Testis (tissue), 5 donors: ENCODE measurements at places on chromosomes 7 and 10. TPM values are rescaled to one million over a fixed set of nuclear protein-coding genes. Genes with fewer than 3 reads are reported as not detected.
A peak's percentile ranks its signal among the peaks of the same experiment; 100 is the strongest.

COL1A2 gene
- 465 TPM for total RNA-seq

RNF32 gene
- 45.7 TPM for total RNA-seq

ST8SIA6 gene
- total RNA-seq = 1.6 TPM

THSD7A gene
- 6.8 TPM for total RNA-seq

MET gene
- 3.2 TPM for total RNA-seq

SH2D4B gene
- 1.1 TPM for total RNA-seq

CNPY1 gene
- 0.31 TPM for total RNA-seq

WDFY4 gene
- 18.4 TPM for total RNA-seq

GRCh38 chr10:133475821-133476640 lies 22.3 kb downstream of the SCART1 start:
- no peak overlapping the region for H3K27ac ChIP-seq
- no peaks in the 10 kb centered on the region for H3K27me3 ChIP-seq
- H3K4me1 ChIP-seq = no peaks in the 10 kb centered on the region

DNA sequence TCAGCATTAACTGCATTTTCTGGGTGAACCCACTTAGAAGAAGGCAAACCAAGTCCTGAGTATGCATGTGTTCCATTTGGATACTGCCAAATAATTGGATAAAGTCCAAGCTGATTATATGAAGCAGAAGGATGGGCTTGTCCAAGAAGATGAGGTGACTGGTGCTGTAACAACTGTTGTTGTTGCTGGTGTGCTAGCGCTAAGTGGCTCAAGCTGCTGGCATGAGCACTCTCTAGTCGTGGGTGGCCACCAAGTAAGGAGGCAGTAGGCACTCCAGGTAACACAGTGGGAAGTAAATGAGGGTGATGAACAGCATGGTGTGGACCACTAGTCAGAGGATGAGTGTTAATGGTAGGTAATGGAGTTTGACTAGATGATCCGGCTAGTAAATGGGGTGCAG lies 80.4 kb downstream of the NRBF2 start:
- no peaks in the 10 kb centered on the region for H3K27me3 ChIP-seq
- peaks cover 6% of the 10 kb centered on the region for H3K4me1 ChIP-seq
- no peak overlapping the region for H3K27ac ChIP-seq
- no peak overlapping the region for H3K4me3 ChIP-seq
- peaks cover 2% of the 10 kb centered on the region for H3K36me3 ChIP-seq

DNA sequence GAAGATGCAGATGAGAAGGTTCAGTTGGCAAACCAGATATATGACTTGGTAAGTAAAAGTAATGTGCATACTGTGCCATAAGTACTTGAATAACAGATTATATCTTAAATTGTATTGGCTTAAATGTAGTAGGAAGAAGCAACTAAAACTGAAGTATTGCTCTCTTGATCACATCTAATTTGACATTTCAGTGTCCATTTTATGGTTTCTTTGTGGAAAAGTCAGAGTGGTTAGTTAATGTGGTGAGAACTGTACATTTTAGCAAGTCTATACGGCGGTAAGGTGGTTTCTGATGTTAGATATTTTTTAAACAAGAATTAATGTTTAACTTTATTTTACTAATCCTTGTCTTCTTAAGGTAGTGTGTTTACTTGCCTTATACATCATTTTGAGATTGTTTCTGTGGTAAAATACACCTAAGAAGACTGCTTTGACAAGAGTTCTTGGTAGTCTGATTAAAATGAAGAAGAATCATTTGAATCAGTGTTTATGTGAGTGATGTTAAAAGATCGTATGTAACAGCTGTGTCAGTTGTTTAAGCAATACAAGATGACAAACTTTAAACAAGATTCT lies 5.1 kb downstream of the ING3 start:
- DNase-seq = no peak
- no peak overlapping the region for H3K27ac ChIP-seq
- no peaks in the 10 kb centered on the region for H3K27me3 ChIP-seq
- H3K4me1 ChIP-seq = no peaks in the 10 kb centered on the region
- no peaks in the 10 kb centered on the region for H3K36me3 ChIP-seq

GRCh38 chr10:132252412-132252811 lies 55.3 kb downstream of the STK32C start:
- no peak overlapping the region for H3K27ac ChIP-seq
- no peaks in the 10 kb centered on the region for H3K27me3 ChIP-seq
- DNase-seq = no peak
- H3K4me1 ChIP-seq = no peaks in the 10 kb centered on the region

GRCh38 chr7:72538147-72538546 lies 126.0 kb upstream of the CALN1 start:
- H3K27ac ChIP-seq = no peak overlapping the region
- DNase-seq = no peak
- no peaks in the 10 kb centered on the region for H3K36me3 ChIP-seq

DNA sequence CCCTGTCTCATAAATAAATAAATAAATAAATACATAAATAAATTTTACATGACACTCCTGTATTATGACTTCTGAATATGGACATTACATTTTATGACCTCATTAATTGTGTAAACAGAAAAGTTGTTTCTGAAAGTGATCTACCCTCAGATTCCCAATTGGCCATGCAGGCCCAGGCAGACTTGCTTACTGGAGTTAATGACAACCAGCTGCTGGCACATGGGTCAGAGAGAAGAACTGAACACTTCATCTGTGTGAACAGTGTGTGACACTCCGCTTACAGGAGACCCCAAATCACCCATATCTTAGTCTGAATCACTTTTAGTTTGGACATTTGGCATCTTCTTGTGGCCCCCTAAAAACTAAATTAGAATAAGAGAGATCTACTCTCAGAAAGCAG lies 31.4 kb downstream of the PARP12 start:
- H3K4me1 ChIP-seq = no peaks in the 10 kb centered on the region
- no peak for DNase-seq
- H3K27ac ChIP-seq = no peak overlapping the region
- no peak overlapping the region for H3K4me3 ChIP-seq
- H3K27me3 ChIP-seq = no peaks in the 10 kb centered on the region
- H3K36me3 ChIP-seq = no peaks in the 10 kb centered on the region

DNA sequence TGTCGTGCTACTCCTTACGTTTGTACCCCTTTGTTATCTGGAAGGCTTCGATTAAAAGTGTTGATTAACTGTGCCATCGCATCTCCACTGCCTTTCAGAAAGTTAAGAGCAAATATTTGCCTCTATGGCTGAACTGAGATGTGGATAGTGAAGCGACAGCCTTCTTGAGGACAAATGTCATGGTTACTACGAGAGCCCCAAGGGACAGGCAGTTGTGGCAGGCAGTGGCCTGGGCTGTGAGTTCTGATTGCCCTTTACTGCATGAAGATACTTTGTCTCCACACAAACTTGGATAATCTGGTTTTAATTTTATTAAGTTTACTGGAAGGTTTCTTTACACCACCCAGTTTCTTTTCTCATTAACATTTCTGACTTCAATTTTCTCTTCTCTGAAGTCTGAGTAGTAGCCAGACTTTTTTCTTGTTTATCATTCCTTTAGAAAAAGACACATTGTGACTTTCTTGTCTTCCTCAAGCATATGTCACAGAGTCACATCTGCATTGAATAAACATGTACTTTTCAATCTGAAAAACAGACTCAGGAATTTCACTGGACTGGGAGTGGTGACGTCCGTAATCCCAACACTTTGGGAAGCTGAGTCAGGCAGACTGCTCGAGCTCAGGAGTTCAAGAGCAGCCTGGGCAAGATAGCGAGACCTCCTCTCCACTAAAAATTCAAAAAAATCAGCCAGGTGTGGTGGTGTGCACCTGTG lies 1.5 kb downstream of the TAS2R41 start:
- H3K4me3 ChIP-seq = no peak overlapping the region
- H3K27ac ChIP-seq = no peak overlapping the region
- no peaks in the 10 kb centered on the region for H3K36me3 ChIP-seq
- no peak for DNase-seq

DNA sequence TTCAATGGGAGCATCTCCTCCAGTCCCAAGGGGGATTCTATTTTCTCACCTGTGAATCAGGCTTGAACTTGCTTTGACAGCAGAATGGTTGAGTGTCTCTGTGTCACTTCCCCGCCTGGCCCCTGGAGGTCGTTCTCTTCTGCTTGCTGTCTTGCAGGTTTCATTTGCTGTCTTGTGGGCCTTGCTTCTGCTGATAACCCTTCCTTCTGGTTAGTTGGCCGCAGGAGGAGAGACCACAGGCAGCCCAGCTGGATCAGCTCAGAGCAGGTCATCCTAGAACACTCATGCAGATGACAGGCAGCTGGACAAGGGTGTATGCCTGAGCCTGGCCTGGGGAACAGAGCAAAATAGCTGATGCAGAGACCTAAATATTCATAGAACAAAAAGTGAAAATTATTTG lies 344.2 kb upstream of the ADARB2 start:
- H3K27me3 ChIP-seq = no peaks in the 10 kb centered on the region
- no peak for DNase-seq
- no peaks in the 10 kb centered on the region for H3K36me3 ChIP-seq
- H3K27ac ChIP-seq = no peak overlapping the region
- H3K4me3 ChIP-seq = no peak overlapping the region

GRCh38 chr10:83605783-83606630 lies 533.3 kb upstream of the GHITM start:
- H3K36me3 ChIP-seq = no peaks in the 10 kb centered on the region

DNA sequence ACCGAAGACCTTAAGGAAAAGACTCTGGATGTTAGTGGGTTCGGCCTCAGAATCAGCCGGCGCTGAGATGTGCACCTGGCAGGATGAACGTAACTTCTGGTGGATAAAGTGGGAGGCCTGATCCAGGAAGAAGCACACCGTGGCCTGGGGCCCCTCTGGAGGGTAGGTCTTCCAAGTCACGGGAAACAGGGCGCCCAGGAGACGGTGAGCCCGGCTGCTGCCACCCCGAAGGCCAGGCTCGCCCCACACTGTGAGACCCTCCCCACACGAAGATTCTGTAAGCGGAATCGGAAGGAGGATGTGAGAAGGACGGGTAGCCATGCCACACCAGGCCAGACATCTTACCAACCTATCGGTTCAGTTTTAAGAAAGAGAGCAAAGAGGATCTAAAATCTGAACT lies 279.0 kb downstream of the DNAJB6 start:
- peak overlapping the region; percentile 81 for H3K27ac ChIP-seq
- H3K36me3 ChIP-seq = no peaks in the 10 kb centered on the region
- no peak for DNase-seq
- peaks cover 27% of the 10 kb centered on the region for H3K4me1 ChIP-seq
- H3K27me3 ChIP-seq = no peaks in the 10 kb centered on the region

DNA sequence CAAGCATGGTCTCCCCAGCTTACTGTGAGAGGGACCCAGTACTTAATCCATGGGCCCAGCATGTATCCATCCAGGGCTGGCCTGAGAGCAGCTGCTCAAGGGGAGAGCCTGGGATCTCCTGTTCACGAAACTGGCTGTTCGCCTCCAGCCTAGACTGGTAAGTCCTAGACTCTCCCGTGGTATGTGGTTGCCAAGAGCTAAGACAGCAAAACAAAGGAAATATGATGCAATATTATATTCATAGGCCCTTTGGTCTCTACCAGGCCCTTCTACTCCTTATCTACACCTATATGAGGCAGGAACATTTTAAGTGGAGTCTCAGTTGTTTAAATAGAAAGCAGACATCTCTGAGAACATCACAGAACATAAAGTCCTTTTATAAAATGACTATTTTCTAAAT lies 28.9 kb upstream of the STK17A start:
- H3K4me3 ChIP-seq = no peak overlapping the region
- H3K27me3 ChIP-seq = no peaks in the 10 kb centered on the region
- no peak overlapping the region for H3K27ac ChIP-seq
- H3K36me3 ChIP-seq = no peaks in the 10 kb centered on the region

DNA sequence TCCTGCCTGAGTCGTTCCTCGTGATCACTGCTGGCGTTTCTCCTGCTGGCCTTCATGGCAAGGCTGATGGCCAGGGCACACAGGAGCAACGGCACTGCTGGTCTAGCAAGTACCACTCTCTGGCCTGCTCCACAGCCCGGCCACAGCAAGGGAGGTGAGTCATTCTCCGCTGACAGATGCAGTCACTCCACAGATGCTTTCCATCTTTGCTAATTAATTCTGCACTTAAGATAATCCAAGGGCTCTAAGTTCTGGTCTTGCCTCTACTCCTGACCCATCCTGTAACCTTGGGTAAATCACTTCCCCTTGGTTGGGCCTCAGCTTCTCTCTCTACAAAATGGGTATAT lies 244.4 kb downstream of the RPS24 start:
- H3K27me3 ChIP-seq = no peaks in the 10 kb centered on the region
- no peaks in the 10 kb centered on the region for H3K4me1 ChIP-seq
- no peaks in the 10 kb centered on the region for H3K36me3 ChIP-seq
- DNase-seq = peak; percentile 47

DNA sequence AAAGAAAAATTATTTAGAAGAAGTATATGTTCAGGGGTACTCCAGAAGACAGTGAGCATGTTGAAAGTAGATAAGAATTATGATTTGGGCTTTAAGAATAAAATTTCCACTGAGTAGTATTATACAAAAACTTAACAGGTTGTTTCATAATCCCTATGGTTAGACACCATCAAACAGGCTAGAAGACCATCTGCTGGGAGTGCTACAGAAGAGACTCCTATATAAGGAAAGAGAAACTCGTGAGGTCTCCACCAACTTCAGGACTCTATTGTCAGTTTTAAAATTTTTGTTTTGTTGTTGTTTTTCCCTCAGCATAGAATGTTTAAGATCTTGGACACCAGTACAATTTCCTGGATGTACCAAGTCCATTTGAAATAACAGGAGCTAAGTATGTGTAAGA lies 13.1 kb downstream of the DNAJC1 start:
- no peak for DNase-seq
- no peaks in the 10 kb centered on the region for H3K4me1 ChIP-seq
- H3K4me3 ChIP-seq = no peak overlapping the region
- H3K27me3 ChIP-seq = no peaks in the 10 kb centered on the region
- no peak overlapping the region for H3K27ac ChIP-seq
- H3K36me3 ChIP-seq = no peaks in the 10 kb centered on the region

GRCh38 chr7:102097601-102098161 lies 189.0 kb upstream of the SH2B2 start:
- no peak overlapping the region for H3K4me3 ChIP-seq
- no peak for DNase-seq
- H3K27ac ChIP-seq = no peak overlapping the region
- H3K36me3 ChIP-seq = no peaks in the 10 kb centered on the region
- H3K4me1 ChIP-seq = no peaks in the 10 kb centered on the region
- no peaks in the 10 kb centered on the region for H3K27me3 ChIP-seq

DNA sequence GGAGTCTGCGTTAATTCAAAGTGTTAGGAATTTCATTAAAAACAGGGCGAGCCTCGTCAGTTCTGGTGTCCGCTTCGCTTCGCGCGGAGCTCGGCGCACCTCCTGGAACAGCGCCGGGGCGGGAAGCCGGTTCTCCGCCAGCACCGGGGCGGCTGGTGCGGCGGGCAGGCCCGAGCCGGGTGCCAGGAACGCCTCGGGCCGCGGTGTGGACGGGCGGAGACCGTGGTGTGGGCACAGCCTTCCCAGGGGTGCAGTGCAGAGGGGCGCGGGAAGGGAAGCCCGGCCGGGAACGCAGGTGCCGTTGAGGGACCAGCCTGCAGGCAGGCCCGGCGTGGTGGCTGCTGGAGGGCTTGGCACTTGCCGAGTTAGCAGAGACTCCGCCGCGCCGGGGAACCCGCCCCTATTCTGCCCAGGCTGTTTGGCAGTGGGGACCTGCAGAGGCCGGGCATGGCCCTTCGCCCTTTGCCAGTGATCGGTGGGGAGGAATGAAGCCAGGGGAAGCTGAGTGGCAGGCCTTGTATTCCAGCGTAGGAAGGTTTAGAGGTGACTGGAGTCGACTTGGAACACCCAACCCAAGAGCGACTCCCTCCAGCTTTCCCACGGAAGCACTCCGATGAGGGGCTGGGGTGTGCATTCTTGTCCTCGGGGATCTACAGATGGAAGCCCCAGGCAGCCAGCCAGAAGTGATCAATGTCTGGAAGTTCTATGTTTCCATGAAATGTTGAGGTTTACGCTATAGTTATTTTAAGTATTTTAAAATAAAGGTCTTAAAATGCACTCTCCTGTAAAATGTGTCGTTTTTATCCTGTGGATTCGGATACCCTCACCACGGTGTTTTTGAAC lies 945 bp upstream of the RHEB start:
- no peaks in the 10 kb centered on the region for H3K27me3 ChIP-seq
- peak overlapping the region; percentile 96 for H3K27ac ChIP-seq
- H3K4me1 ChIP-seq = peaks cover 9% of the 10 kb centered on the region
- DNase-seq = peak; percentile 40
- no peaks in the 10 kb centered on the region for H3K36me3 ChIP-seq
